Ovary (tissue), 10 donors: ENCODE measurements at places on chromosomes 13 and 19.

GRCh38 chr19:495402-496111 is 729 bp upstream of the MADCAM1 start:
- no peak overlapping the region for H3K4me3 ChIP-seq
- no peak overlapping the region for H3K27ac ChIP-seq
- H3K4me1 ChIP-seq = peaks cover 2% of the 10 kb centered on the region
- no peaks in the 10 kb centered on the region for H3K36me3 ChIP-seq
- peaks cover 3% of the 10 kb centered on the region for H3K27me3 ChIP-seq

DNA sequence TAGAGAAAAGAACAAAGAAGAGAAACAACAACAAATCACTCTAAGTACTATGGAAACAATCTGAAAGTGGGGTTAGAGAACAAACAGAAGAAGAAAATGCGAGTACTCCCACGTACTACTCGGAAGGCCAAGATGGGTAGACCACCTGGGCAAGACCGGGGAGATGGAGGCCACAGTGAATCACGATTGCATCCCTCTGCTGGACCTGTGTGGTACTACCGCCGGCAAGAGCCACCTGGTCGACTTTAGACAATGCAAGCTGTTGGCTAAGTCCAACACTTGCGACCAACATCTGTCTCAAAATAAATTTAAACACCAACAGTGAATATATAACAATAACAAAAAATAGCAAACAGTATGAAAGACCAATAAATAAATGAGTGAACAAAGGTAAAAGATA is 45.5 kb upstream of the ZNF91 start:
- no peak overlapping the region for H3K4me3 ChIP-seq
- H3K27me3 ChIP-seq = no peaks in the 10 kb centered on the region
- DNase-seq = no peak
- no peaks in the 10 kb centered on the region for H3K4me1 ChIP-seq
- H3K27ac ChIP-seq = no peak overlapping the region

GRCh38 chr19:41521931-41522555 is 53.9 kb upstream of the CEACAM21 start:
- H3K36me3 ChIP-seq = no peaks in the 10 kb centered on the region
- H3K27ac ChIP-seq = no peak overlapping the region
- no peaks in the 10 kb centered on the region for H3K27me3 ChIP-seq
- DNase-seq = no peak
- H3K4me3 ChIP-seq = no peak overlapping the region

DNA sequence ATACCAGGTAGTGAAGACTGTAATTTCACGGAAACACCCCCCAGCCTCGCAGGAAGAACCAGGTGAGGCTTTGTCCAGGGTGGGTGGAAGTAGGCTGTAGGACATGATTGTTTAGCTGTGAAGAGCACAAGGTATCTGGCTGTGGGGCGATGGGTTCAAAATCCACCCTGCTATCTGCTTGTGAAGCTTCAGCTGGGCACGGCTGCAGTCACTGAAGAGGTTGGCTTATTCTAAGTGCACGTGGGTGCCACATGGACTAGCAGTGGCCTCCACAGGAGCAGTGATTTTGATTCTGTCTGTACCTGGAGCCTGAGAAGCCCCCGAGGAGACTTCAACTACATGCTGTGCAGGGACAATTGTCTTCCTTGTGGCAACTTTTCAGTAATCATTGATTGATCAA is 254.1 kb downstream of the FGF9 start:
- H3K27me3 ChIP-seq = no peaks in the 10 kb centered on the region
- H3K27ac ChIP-seq = no peak overlapping the region
- H3K36me3 ChIP-seq = no peaks in the 10 kb centered on the region
- H3K4me3 ChIP-seq = no peak overlapping the region

- DNase-seq = no peak
- no peaks in the 10 kb centered on the region for H3K4me1 ChIP-seq
- no peak overlapping the region for H3K4me3 ChIP-seq
These were observed 35.2 kb downstream of the C13orf46 start for GRCh38 chr13:113938716-113939115.
